ENCODE measurements at places on chromosomes 5 and 9. TPM values are rescaled to one million over a fixed set of nuclear protein-coding genes. Genes with fewer than 3 reads are reported as not detected.
A peak's percentile ranks its signal among the peaks of the same experiment; 100 is the strongest.

GRCh38 chr9:104256031-104256695 lies 162.1 kb downstream of the SMC2 start:
- H3K27me3 ChIP-seq: no peaks in the 10 kb centered on the region
- DNase-seq: no peak
- no peaks in the 10 kb centered on the region for H3K4me1 ChIP-seq
- no peaks in the 10 kb centered on the region for H3K36me3 ChIP-seq
- no peak overlapping the region for H3K27ac ChIP-seq

ARRDC1 gene
- total RNA-seq: 47.1 TPM

GRCh38 chr9:35108946-35109575 lies 6.1 kb upstream of the STOML2 start:
- H3K27ac ChIP-seq: no peak overlapping the region
- no peaks in the 10 kb centered on the region for H3K27me3 ChIP-seq

DNA sequence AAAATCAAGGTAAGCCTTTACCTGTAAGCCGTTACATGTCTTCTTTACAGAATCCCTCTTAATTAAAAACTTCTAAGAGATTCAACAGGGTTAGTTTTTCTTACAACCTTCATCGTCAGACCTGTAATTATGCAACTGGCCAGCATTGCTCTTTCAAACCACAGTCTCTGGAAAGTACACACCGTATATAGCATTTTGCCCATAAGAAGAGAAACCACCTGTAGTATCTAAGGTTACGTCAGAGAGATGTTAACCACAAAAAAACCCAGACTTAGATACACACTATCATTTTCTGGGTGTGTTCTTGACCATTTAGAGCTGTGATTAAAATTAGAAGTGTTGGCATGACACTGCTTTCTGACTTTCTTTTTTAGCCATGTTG lies 140.0 kb downstream of the MUSK start:
- DNase-seq: no peak
- H3K27ac ChIP-seq: no peak overlapping the region
- no peaks in the 10 kb centered on the region for H3K36me3 ChIP-seq
- H3K27me3 ChIP-seq: no peaks in the 10 kb centered on the region
- no peaks in the 10 kb centered on the region for H3K4me1 ChIP-seq

DNA sequence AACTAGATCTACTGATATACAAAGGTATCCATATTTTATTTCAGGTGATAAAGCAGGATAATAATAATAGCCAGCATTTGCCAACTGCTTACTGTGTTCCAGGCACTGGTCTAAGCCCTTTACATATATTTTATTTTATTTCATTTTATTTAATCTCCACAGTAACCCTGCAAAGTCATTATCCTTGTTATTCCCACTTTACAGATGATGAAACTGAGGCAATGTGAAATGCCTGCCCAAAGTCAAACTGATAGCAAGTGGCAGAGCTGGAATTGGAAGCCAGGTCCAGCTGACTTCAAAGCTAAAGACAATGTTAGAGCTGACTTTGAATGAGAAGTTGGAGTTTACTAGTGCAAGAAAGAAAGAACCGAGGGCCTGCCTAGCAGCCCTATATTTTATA lies 24.8 kb downstream of the MORN5 start:
- DNase-seq: no peak
- H3K27ac ChIP-seq: no peak overlapping the region
- no peaks in the 10 kb centered on the region for H3K36me3 ChIP-seq

TRPM6 gene
- total RNA-seq: 0.05 TPM

TDRD7 gene
- total RNA-seq: 10.6 TPM

DNA sequence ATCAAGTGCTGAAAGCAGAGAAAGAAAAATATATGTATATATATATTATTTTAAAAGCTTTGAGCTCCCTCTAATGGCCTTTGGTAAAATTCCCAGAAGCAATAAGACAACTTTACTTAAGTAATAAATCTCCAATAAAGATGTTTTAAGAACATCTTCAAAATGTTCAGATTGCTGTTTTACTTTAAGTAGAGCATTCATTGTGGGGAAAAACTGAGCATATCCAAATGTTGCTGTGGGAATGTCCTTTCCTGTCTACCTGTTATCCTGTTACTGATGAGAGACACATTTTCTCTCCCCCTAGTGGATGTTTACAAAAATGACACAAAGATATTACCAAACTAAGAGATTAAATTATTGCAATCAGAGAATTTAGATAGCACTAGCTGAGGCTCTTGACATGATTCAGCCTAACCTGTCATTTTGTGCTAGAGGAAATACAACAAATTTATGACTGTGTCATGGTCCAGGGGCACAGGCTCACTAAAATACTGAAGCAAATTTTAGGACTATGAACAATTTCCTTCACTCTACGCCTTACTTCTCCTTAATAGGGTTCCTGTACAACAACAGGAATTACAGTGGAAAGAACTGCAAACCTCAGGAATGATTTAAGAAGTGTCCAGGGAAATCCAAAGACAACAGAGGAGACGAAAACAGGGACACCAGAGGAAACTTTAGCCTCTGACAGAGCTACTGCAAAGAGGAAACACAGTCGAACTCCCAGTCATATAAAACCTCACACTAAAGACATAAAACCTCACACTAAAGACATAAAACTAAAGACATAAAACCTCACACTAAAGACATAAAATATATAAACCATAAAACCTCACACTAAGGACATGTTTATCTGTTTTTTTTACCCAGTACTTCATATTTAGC lies 24.3 kb upstream of the PRRC1 start:
- DNase-seq: peak; percentile 54
- peaks cover 9% of the 10 kb centered on the region for H3K27me3 ChIP-seq
- no peak overlapping the region for H3K27ac ChIP-seq
- no peak overlapping the region for H3K4me3 ChIP-seq
- no peaks in the 10 kb centered on the region for H3K4me1 ChIP-seq
- H3K36me3 ChIP-seq: no peaks in the 10 kb centered on the region

GDA gene
- 5.0 TPM for total RNA-seq

Measured in Panc1 (cell line).